ENCODE measurements at places on chromosomes 5 and 9. TPM values are rescaled to one million over a fixed set of nuclear protein-coding genes. Genes with fewer than 3 reads are reported as not detected.

Gene SPATA31A3
- polyA plus RNA-seq = not detected

Gene ANKRD18A
- polyA plus RNA-seq = 3.9 TPM

Gene SREK1
- 164 TPM for polyA plus RNA-seq

Gene NOXA1
- polyA plus RNA-seq = 15.9 TPM

Gene CARD9
- polyA plus RNA-seq = 3.0 TPM

Gene FAM151B
- 3.4 TPM for polyA plus RNA-seq

Gene MARCHF11
- 2.7 TPM for polyA plus RNA-seq

Gene JAKMIP2
- 5.8 TPM for polyA plus RNA-seq

Gene PLCXD3
- 0.30 TPM for polyA plus RNA-seq

Gene PCDHB10
- polyA plus RNA-seq = 7.5 TPM

Gene CXXC5
- 226 TPM for polyA plus RNA-seq

Gene TAS2R1
- not detected for polyA plus RNA-seq

Gene SEMA6A
- 66.4 TPM for polyA plus RNA-seq

Gene IL5
- not detected for polyA plus RNA-seq

Gene MLANA
- 1.0 TPM for polyA plus RNA-seq

All from renal cortex interstitium (tissue), 15 donors.